NCI-H446 (cell line): ENCODE measurements at places on chromosomes 12 and 14.

GRCh38 chr12:89062996-89063395, 289.3 kb downstream of the DUSP6 start:
- no peak for DNase-seq

DNA sequence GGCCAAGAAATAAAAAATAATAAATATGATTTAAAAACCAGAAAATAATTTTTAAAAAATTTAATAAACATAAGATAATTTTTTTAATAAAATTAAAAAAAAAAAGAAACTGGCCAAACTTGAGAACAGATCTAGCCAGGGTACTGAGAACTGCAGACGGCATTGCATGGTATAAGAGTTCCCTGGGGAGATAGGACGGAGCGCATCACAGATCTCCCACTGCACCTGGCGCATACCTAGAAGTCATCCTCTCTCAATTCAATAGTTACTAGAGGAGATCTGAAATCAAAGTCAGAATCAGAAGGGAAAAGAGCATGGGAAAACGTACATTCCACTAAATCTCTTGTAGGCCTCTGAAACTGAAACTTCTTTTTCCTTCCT, 58.9 kb upstream of the BCL2L14 start:
- no peak for DNase-seq

GRCh38 chr12:116964054-116965050, 53.6 kb downstream of the FBXW8 start:
- DNase-seq: peak; percentile 6

DNA sequence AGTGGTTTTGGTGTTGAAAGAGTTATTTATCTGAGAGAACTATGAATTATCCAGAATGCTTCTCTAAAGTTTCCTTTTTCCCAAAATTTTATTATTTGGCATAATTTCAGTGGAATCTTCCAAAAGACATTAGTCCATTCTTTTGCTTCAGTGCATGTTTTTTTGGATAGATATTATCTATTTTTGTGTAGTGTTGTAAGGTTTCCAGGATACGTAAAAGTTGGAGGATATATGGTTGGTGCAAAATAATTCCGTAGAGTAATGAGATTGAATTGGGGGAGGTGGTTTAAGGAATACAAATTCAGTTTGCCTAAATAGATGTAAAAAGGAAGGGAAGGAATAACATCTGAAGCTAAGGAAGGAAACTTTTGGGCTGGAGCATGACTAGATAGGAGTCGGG, 186.6 kb downstream of the RGS6 start:
- DNase-seq: no peak

- DNase-seq: no peak
Measured at GRCh38 chr12:58873496-58873895, 46.8 kb downstream of the LRIG3 start.

GRCh38 chr12:109840305-109841074, 7.3 kb upstream of the TRPV4 start:
- DNase-seq: no peak

DNA sequence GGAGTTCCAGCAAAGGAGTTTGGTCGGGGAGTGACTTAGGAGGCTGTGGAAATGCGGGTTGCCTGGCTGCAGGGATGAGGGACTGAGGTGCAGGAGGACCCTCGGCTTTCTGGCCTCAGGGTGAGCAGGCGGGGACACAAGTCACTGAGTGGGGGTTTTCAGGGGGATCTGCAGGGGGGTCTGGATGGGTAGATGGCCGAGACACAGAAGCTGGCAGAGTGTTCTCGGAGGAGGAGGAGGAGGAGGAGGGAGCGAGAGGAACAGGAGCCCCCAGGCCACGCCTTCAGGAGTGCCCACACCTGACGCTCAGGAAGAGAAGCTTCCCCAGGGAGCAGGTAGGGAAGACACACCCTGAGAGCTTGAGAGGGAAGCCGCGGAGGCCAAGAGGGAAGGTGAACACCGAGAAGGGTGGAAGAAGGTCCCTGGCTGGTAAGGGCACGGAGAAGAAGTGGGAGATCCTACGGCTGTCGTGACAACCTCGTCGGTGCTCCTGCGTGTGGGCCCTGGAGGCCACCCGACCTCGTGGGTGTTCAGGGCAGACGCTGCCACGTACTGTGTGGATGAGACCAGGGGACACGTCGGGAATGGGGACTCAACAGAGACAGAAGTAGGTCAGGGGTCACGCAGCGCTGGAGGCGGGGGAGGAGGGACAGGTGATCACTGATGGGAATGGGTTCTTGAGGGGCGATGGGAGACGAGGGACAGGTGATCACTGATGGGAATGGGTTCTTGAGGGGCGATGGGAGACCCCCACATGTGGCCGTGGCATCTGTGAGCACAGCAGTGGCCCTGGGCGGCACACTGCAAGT, 109.4 kb downstream of the PIWIL1 start:
- no peak for DNase-seq

DNA sequence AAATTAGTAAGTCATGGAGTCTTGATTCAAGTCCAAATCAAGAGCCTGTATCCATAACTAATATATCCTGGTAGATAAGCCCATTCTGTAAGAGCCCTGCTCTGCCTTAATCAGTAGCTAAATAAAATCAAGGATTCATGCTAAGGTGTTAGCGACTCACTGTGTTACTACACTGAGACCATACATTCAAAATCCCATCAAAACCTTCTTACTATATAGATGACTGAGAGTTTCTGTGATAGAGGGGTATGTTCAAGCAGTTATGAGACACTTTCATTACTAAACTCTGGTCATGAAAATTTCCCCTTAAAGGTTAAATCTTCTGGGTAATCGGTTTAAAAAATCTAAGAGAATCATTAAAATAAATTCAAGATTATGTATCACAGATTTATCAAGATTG, 78.5 kb downstream of the MDGA2 start:
- no peak for DNase-seq

GRCh38 chr14:91338379-91338778, 79.2 kb downstream of the CCDC88C start:
- DNase-seq: no peak

DNA sequence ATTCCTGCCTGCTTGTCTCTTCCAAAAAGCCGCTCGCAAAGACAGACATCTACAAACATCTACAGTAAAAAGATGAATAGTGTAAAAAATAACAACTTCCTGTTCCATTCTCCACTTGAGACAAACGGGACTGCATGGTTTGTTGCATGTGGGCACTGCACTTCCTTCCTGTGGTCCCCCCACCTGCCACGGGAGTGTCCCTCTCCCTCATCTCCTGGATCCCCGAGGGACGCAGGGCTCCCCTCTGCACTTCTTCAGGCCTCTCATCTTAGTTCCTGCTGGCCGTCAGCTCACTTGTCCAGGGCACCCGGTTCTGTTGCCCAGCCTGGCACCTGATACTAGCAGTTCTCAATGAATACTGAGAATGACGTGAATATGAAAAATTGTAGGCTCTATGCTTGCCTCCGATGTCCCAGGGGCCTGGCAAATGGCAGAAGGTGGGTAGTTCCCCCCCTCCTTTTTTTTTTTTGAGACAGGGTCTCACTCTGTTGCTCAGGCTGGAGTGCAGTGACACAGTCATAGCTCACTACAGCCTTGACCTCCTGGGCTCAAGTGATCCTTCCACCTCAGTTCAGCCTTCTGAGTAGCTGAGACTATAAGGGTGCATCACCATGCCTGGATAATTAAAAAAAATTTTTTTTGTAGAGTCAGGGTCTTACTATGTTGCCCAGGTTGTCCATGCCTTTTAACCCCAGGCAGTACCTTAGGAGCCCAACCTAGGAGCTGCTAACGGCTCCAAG, 3.5 kb upstream of the KLC1 start:
- no peak for DNase-seq

GRCh38 chr12:48175613-48176416, 7.6 kb upstream of the CCDC184 start:
- no peak for DNase-seq
